ENCODE measurements at places on chromosomes 7 and 10. TPM values are rescaled to one million over a fixed set of nuclear protein-coding genes. Genes with fewer than 3 reads are reported as not detected.

The EPHA1 gene
- 37.1 TPM for polyA plus RNA-seq

- no peak overlapping the region for H3K4me3 ChIP-seq
- H3K4me1 ChIP-seq: no peaks in the 10 kb centered on the region
- no peaks in the 10 kb centered on the region for H3K27me3 ChIP-seq
- peaks cover 4% of the 10 kb centered on the region for H3K36me3 ChIP-seq
Measured at GRCh38 chr7:4706384-4707216, 24.5 kb downstream of the FOXK1 start.

The NXPH1 gene
- polyA plus RNA-seq: not detected

The NDUFB2 gene
- polyA plus RNA-seq: 379 TPM

DNA sequence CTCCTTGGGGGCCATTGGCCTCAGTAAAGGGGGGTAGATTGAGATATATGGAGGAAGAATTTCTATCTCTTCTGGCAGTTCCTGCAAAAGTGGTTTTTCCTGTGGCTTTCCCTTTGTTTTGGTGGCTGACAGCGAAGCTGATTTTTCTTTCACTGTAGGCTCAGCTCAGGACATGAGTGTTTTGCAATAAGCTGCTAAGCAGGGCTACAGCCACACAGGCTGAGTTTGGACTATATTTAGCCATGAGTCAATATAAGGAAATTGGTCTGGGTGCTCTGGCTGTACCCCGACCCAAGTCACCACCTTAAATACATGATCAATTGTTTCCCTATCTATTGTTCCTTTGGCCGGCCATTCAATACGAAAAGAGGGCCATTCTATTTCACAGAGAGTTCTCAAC lies 212.7 kb upstream of the KCND2 start:
- H3K36me3 ChIP-seq: no peaks in the 10 kb centered on the region
- H3K27me3 ChIP-seq: no peaks in the 10 kb centered on the region
- no peak overlapping the region for H3K27ac ChIP-seq
- DNase-seq: no peak

- no peak overlapping the region for H3K4me3 ChIP-seq
- peak overlapping the region; percentile 71 for H3K27ac ChIP-seq
- DNase-seq: peak; percentile 69
- H3K36me3 ChIP-seq: peaks cover 3% of the 10 kb centered on the region
- H3K4me1 ChIP-seq: peaks cover 23% of the 10 kb centered on the region
Measured at GRCh38 chr10:29600067-29600466, 34.7 kb downstream of the SVIL start.

GRCh38 chr7:41052736-41053135 lies 650.2 kb downstream of the INHBA start:
- no peak overlapping the region for H3K4me3 ChIP-seq
- no peaks in the 10 kb centered on the region for H3K4me1 ChIP-seq
- H3K27ac ChIP-seq: no peak overlapping the region
- no peaks in the 10 kb centered on the region for H3K36me3 ChIP-seq

- no peaks in the 10 kb centered on the region for H3K36me3 ChIP-seq
- no peak overlapping the region for H3K4me3 ChIP-seq
- no peak overlapping the region for H3K27ac ChIP-seq
- H3K27me3 ChIP-seq: no peaks in the 10 kb centered on the region
Measured at GRCh38 chr7:31464601-31465000, 49.3 kb upstream of the ITPRID1 start.

GRCh38 chr10:102408728-102409603 lies 9.6 kb downstream of the PSD start:
- H3K4me1 ChIP-seq: peaks cover 11% of the 10 kb centered on the region
- H3K36me3 ChIP-seq: no peaks in the 10 kb centered on the region
- peaks cover 63% of the 10 kb centered on the region for H3K27me3 ChIP-seq
- DNase-seq: no peak

The TMEM225B gene
- polyA plus RNA-seq: 0.23 TPM

DNA sequence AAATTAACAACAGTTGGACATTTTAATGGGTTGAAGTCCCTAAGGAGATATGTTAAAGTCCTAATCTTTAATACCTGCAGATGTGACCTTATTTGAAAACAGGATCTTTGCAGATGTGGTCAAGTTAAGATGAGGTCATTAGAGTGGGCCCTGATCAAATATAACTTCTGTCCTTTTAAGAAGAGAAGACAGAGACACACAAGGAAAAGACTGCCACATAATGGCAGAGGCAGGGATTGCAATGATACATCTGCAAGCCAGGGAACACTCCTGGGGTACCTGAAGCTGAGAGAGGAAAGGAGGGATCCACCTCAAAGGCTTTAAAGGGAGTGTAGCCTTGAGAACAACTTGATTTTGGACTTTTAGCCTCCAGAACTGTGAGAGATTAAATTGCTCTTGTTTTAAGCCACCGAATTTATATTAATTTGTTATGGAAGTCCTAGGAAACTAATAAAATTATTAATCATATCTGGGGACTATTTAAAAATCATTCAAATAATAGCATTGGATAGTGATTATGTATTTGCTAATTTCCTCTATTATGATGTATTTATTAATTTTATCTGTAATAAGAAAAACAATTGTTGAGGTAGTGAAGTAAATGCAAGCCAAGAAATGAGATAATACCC lies 700.0 kb upstream of the PCDH15 start:
- H3K36me3 ChIP-seq: no peaks in the 10 kb centered on the region
- no peak overlapping the region for H3K27ac ChIP-seq
- H3K4me3 ChIP-seq: no peak overlapping the region
- DNase-seq: no peak

DNA sequence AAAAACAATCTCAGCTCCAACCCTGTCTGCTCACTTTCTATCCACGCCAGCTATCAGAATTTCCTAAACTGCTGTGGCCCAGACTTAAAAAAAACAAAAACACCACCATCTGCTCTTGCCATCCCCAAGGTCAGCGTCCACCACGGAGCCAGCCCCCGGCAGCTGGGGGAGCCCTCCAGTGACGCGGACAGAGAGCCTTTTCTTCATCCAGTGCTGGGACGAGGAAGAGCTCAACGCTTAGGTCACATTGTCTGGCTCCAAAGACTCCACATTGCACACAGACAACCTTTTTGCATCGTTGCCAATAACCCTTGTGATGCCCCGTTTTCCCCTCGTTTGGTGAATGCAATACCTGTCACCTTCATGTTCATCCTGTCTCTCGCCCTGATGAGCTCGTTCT lies 67.4 kb upstream of the GNA12 start:
- no peak overlapping the region for H3K27ac ChIP-seq
- H3K4me3 ChIP-seq: no peak overlapping the region
- DNase-seq: no peak
- no peaks in the 10 kb centered on the region for H3K36me3 ChIP-seq
- no peaks in the 10 kb centered on the region for H3K27me3 ChIP-seq
- no peaks in the 10 kb centered on the region for H3K4me1 ChIP-seq

DNA sequence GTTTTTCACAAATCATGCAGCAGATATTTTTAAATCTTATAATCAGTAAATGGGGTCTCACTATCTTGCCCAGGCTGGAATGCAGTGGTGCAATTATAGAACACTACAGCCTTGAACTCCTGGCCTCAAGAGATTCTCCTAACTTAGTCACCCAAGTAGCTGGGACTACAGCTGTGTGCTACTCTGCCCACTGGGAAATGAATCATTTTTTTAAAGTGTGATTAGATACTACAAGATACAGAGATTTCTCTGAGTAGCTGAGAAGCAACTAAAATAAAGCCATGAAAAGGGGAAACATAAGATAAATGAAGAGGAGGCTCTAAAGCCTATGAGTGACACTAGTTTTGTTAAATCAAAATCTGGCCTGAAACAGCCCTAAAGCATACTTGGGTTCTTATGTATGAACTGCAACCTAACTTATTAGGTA lies 119.7 kb downstream of the JMJD1C start:
- H3K4me1 ChIP-seq: no peaks in the 10 kb centered on the region
- no peaks in the 10 kb centered on the region for H3K36me3 ChIP-seq
- H3K4me3 ChIP-seq: no peak overlapping the region
- no peak overlapping the region for H3K27ac ChIP-seq
- H3K27me3 ChIP-seq: no peaks in the 10 kb centered on the region
- DNase-seq: no peak

The UCN3 gene
- not detected for polyA plus RNA-seq

- no peak for DNase-seq
- H3K36me3 ChIP-seq: no peaks in the 10 kb centered on the region
- H3K27me3 ChIP-seq: no peaks in the 10 kb centered on the region
Measured at GRCh38 chr10:3464760-3465405, 292.3 kb upstream of the PITRM1 start.

GRCh38 chr7:116929914-116930913 lies 23.1 kb upstream of the ST7 start:
- no peaks in the 10 kb centered on the region for H3K36me3 ChIP-seq
- peaks cover 2% of the 10 kb centered on the region for H3K4me1 ChIP-seq
- no peak overlapping the region for H3K4me3 ChIP-seq
- peak; percentile 28 for DNase-seq
- H3K27ac ChIP-seq: no peak overlapping the region

- no peak for DNase-seq
- no peak overlapping the region for H3K27ac ChIP-seq
- H3K4me3 ChIP-seq: no peak overlapping the region
- peaks cover 2% of the 10 kb centered on the region for H3K4me1 ChIP-seq
- no peaks in the 10 kb centered on the region for H3K36me3 ChIP-seq
Measured at GRCh38 chr10:18179891-18180290, 39.7 kb downstream of the CACNB2 start.

DNA sequence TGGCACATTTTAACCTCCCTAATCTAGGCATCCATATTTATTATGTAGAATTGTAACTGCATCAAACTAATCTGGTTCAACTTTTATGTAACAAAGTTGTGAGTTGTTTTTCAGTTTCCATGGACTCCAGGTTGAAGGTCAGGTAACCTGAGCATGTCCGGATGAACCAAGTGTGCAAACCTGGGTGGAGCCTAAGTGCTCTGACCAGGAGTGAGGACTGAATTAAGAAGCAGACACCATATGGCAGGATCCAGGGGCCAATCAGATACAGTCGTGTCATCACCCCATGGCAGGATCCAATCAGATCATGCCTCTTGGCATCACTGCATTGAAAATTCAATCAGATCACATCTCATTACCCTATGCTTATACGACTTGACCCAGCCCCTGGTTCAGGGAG lies 41.2 kb upstream of the PHYHIPL start:
- H3K36me3 ChIP-seq: no peaks in the 10 kb centered on the region
- no peak overlapping the region for H3K27ac ChIP-seq
- no peaks in the 10 kb centered on the region for H3K4me1 ChIP-seq
- no peak for DNase-seq
- H3K27me3 ChIP-seq: no peaks in the 10 kb centered on the region
- no peak overlapping the region for H3K4me3 ChIP-seq

GRCh38 chr7:107834401-107834800 lies 31.4 kb upstream of the SLC26A3 start:
- H3K4me3 ChIP-seq: no peak overlapping the region
- no peak for DNase-seq
- no peak overlapping the region for H3K27ac ChIP-seq
- no peaks in the 10 kb centered on the region for H3K36me3 ChIP-seq

- DNase-seq: no peak
- no peaks in the 10 kb centered on the region for H3K36me3 ChIP-seq
- H3K4me3 ChIP-seq: no peak overlapping the region
- no peaks in the 10 kb centered on the region for H3K27me3 ChIP-seq
- no peaks in the 10 kb centered on the region for H3K4me1 ChIP-seq
Measured at GRCh38 chr7:40757109-40757508, 622.3 kb downstream of the SUGCT start.

GRCh38 chr7:137577184-137577583 lies 233.7 kb upstream of the PTN start:
- no peaks in the 10 kb centered on the region for H3K36me3 ChIP-seq
- DNase-seq: no peak
- H3K27me3 ChIP-seq: no peaks in the 10 kb centered on the region
- H3K27ac ChIP-seq: no peak overlapping the region
- peaks cover 7% of the 10 kb centered on the region for H3K4me1 ChIP-seq

- H3K4me3 ChIP-seq: no peak overlapping the region
- no peaks in the 10 kb centered on the region for H3K4me1 ChIP-seq
Measured at GRCh38 chr10:85992324-85992723, 374.3 kb downstream of the GRID1 start.

DNA sequence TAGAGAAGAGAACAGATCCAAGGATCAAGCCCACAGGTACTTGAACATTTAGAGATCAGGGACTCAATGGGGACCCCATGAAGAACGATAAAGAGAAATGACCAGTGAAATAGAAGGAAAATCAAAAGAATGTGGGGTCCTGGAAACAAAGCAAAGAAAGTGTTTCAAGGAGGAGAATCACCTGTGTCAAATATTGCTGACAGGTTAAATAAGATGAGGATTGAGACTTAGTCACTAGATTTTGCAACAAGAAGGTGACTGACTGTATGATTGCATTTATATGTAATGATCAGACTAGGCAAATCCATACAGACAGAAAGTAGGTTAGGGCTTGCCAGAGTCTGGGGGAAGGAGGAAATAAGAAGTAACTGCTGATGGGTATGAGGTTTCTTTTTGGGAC lies 254.9 kb upstream of the NPY start:
- no peaks in the 10 kb centered on the region for H3K4me1 ChIP-seq
- no peak for DNase-seq
- H3K27ac ChIP-seq: no peak overlapping the region
- H3K4me3 ChIP-seq: no peak overlapping the region
- no peaks in the 10 kb centered on the region for H3K27me3 ChIP-seq

DNA sequence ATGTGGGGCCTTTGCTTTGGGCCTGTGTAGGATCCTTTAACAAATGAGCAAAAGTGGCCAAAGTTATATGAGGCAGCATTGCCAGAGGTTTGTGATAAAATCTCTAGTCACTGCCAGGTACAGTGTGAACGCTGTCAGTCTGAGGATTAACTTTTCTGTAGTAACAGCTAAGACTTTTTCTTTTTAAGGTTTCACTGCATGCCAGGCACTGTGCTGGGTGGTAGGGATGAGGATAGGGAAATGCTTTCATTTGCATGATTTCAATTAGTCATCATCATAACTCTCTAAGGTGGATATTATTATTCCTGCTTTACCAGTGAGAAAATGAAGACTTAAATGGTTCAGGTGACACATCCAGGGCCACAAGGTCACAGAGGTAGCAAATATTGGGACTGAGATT lies 79.7 kb upstream of the BMPER start:
- H3K4me1 ChIP-seq: no peaks in the 10 kb centered on the region
- no peak overlapping the region for H3K4me3 ChIP-seq
- H3K27me3 ChIP-seq: no peaks in the 10 kb centered on the region
- no peaks in the 10 kb centered on the region for H3K36me3 ChIP-seq

The ACSM6 gene
- 0.04 TPM for polyA plus RNA-seq

The DYNC1I1 gene
- polyA plus RNA-seq: 0.10 TPM

GRCh38 chr7:100562195-100563099 lies 11.3 kb downstream of the SAP25 start:
- no peaks in the 10 kb centered on the region for H3K4me1 ChIP-seq
- DNase-seq: no peak
- H3K27ac ChIP-seq: no peak overlapping the region
- no peak overlapping the region for H3K4me3 ChIP-seq
- no peaks in the 10 kb centered on the region for H3K27me3 ChIP-seq
